ENCODE measurements at places on chromosomes 11 and 22. TPM values are rescaled to one million over a fixed set of nuclear protein-coding genes. Genes with fewer than 3 reads are reported as not detected.
A peak's percentile ranks its signal among the peaks of the same experiment; 100 is the strongest.

LRP4 gene
- total RNA-seq: 0.52 TPM

OR6M1 gene
- not detected for total RNA-seq

APOA4 gene
- not detected for total RNA-seq

PRG3 gene
- total RNA-seq: not detected

TMEM225 gene
- not detected for total RNA-seq

FJX1 gene
- total RNA-seq: 0.77 TPM

HTR3A gene
- not detected for total RNA-seq

GDPD4 gene
- not detected for total RNA-seq

GNB1L gene
- 8.8 TPM for total RNA-seq

DSCAML1 gene
- 0.17 TPM for total RNA-seq

DNA sequence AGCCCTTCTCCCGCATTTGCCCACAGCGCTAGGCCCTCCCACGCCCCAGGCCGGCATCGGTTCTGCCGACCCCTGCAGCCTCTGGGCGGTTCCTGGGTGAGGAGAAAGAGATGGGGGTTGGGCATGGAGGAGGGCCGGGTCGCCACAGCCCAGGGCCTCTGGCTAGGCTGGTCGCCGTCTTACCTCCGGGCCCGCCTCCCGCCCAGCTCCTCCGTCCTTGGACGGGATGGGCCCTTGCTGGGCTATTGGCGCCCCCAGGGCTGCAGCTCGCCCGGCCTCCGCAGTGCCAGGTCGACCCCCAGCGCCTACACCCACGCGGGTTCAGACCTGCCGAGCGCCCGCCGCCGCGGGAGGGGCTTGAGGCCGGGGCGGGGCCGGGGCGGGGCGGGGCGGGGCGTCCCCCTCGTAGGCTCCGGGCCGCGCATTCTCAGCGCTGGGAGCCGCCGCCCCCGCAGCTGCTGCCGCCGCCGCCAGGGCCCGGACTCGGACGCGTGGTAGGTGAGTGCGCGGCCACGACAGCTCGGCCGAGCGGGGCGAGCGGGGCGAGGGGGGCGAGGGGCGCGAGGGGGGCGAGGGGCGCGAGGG, at the start of gene CD151:
CD151 (plus strand) TSS at position 424 of the 585 bp plus-strand sequence. CDS start 3,118 bp downstream, outside the sequence.
- H3K4me3 ChIP-seq: peak within 1 kb of the TSS; percentile 55
- H3K27ac ChIP-seq: no peak within 1 kb of the TSS
- no peaks in the 10 kb centered on the region for H3K36me3 ChIP-seq

DNA sequence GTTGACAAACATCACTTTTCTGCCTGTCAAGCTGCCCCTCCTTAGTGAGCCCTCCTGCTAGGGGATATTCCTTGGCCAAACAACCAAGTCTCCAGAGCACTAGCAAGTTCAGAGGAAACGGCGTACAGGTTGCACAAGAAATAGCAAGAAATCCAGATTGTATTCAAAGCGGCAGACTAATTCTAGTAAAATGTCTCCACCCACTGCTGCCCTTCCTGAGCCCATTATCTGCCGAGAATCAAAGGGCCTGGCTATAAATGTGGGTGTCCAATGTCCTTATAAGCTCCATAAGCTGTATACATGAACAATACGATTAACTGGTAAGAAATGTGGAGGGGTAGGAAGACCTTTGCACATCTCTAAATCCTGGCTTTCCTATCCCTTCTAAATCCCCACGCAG, 44.0 kb upstream of the AKIP1 start:
- H3K4me3 ChIP-seq: no peak overlapping the region
- H3K36me3 ChIP-seq: no peaks in the 10 kb centered on the region
- H3K27ac ChIP-seq: no peak overlapping the region
- no peak for DNase-seq

DNA sequence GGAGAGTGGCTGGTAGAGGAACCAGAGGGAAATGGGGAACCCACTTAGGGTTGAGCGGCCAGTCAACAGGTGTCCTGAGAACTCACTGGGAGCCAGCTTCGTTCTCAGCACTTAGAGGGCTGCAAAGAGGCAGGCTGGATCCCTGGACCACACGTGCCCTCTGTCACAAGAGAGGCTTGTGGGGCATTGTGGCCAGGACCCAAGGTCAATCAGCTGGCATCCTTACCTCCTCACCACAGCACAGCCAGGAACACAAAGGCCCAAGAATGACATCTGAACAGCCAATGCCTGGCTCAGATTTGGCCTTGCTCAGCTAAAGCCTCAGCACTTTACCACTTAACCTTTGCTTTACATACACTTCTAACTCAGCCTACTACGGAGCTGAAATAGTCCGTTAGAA, 7.4 kb downstream of the MAPK8IP1 start:
- H3K27ac ChIP-seq: no peak overlapping the region
- no peak overlapping the region for H3K4me3 ChIP-seq
- peaks cover 22% of the 10 kb centered on the region for H3K27me3 ChIP-seq
- H3K4me1 ChIP-seq: no peaks in the 10 kb centered on the region
- DNase-seq: no peak
- no peaks in the 10 kb centered on the region for H3K36me3 ChIP-seq

- DNase-seq: no peak
- no peak overlapping the region for H3K27ac ChIP-seq
- no peaks in the 10 kb centered on the region for H3K36me3 ChIP-seq
- no peaks in the 10 kb centered on the region for H3K4me1 ChIP-seq
- peaks cover 2% of the 10 kb centered on the region for H3K27me3 ChIP-seq
Observed at GRCh38 chr11:28342716-28343115, 234.5 kb downstream of the METTL15 start.

GRCh38 chr11:119384332-119384731, 2.8 kb upstream of the USP2 start:
- no peak for DNase-seq
- H3K27ac ChIP-seq: no peak overlapping the region
- H3K36me3 ChIP-seq: no peaks in the 10 kb centered on the region
- no peaks in the 10 kb centered on the region for H3K27me3 ChIP-seq
- peaks cover 5% of the 10 kb centered on the region for H3K4me1 ChIP-seq
- H3K4me3 ChIP-seq: no peak overlapping the region

DNA sequence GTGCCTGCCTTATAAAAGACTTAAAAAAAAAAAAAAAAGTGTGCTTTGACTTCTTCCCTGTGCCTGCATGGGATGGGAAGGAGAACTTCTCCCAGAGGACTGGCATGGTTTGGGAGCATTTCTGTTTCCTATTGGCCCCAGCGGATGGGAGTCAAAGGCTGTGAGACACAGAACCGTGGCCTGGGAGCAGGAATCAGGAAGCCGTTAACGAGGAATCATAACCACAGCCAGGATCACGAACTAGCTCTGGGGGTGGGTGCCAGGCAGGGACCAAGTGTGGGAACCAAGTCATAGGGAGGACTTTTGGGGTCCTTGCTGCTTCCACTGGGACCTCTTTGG, 526 bp downstream of the C1QTNF6 start:
- H3K4me1 ChIP-seq: peaks cover 26% of the 10 kb centered on the region
- H3K36me3 ChIP-seq: peaks cover 6% of the 10 kb centered on the region
- H3K27ac ChIP-seq: no peak overlapping the region
- no peaks in the 10 kb centered on the region for H3K27me3 ChIP-seq

GRCh38 chr11:96227244-96227643, 115.8 kb downstream of the MAML2 start:
- H3K4me1 ChIP-seq: peaks cover 83% of the 10 kb centered on the region
- peaks cover 13% of the 10 kb centered on the region for H3K36me3 ChIP-seq
- DNase-seq: no peak
- H3K4me3 ChIP-seq: no peak overlapping the region
- H3K27me3 ChIP-seq: no peaks in the 10 kb centered on the region

- no peak for DNase-seq
- no peaks in the 10 kb centered on the region for H3K36me3 ChIP-seq
- no peaks in the 10 kb centered on the region for H3K27me3 ChIP-seq
- H3K4me1 ChIP-seq: no peaks in the 10 kb centered on the region
- H3K27ac ChIP-seq: no peak overlapping the region
Observed at GRCh38 chr22:30627471-30627870, 8.1 kb upstream of the SLC35E4 start.

- peaks cover 57% of the 10 kb centered on the region for H3K27me3 ChIP-seq
- peak; percentile 43 for DNase-seq
- H3K36me3 ChIP-seq: no peaks in the 10 kb centered on the region
- peak overlapping the region; percentile 65 for H3K4me3 ChIP-seq
- H3K27ac ChIP-seq: no peak overlapping the region
Observed at GRCh38 chr11:66727282-66728037, 1.6 kb downstream of the SPTBN2 start.

GRCh38 chr11:115930291-115930690, 426.1 kb upstream of the CADM1 start:
- no peak overlapping the region for H3K27ac ChIP-seq
- peaks cover 16% of the 10 kb centered on the region for H3K27me3 ChIP-seq
- no peak for DNase-seq
- peaks cover 4% of the 10 kb centered on the region for H3K4me1 ChIP-seq

GRCh38 chr11:112537846-112538330, 277.2 kb upstream of the PLET1 start:
- H3K4me1 ChIP-seq: peaks cover 38% of the 10 kb centered on the region
- no peaks in the 10 kb centered on the region for H3K36me3 ChIP-seq
- DNase-seq: no peak
- peaks cover 11% of the 10 kb centered on the region for H3K27me3 ChIP-seq

- no peak for DNase-seq
- H3K27me3 ChIP-seq: no peaks in the 10 kb centered on the region
- no peak overlapping the region for H3K27ac ChIP-seq
- no peak overlapping the region for H3K4me3 ChIP-seq
- H3K36me3 ChIP-seq: no peaks in the 10 kb centered on the region
Observed at GRCh38 chr11:39690856-39691255, 1768.6 kb downstream of the LRRC4C start.

- no peak overlapping the region for H3K4me3 ChIP-seq
- no peaks in the 10 kb centered on the region for H3K4me1 ChIP-seq
Observed at GRCh38 chr22:20639750-20640149, 132.3 kb downstream of the MED15 start.

DNA sequence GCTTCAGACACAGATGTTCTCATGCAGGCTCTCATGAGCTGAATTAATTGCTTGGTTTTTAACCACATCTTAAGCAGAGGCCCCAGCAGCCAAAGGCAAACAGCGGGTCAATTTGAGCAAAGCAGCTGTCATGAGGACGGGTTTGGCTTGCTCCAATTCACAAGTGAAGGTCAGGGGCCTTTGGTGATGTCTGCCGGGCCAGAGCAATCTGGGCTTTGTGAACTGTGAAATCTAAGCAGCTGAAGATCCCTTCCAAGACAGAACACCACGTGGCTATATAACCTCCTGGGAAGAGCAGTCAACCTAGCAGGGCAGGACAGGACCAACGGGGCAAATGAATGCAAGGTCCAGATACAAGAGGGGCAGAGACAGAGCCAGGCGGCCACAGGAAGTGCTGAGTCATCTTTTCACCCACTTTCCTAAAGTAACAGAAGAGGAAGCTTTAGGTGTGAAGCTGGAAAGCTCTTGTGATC, 187.3 kb upstream of the B3GAT1 start:
- H3K4me3 ChIP-seq: no peak overlapping the region
- H3K27me3 ChIP-seq: peaks cover 7% of the 10 kb centered on the region
- H3K36me3 ChIP-seq: no peaks in the 10 kb centered on the region
- DNase-seq: no peak
- no peaks in the 10 kb centered on the region for H3K4me1 ChIP-seq

GRCh38 chr11:112539741-112540140, 279.1 kb upstream of the PLET1 start:
- H3K36me3 ChIP-seq: no peaks in the 10 kb centered on the region
- no peak overlapping the region for H3K27ac ChIP-seq
- H3K27me3 ChIP-seq: peaks cover 9% of the 10 kb centered on the region
- H3K4me3 ChIP-seq: no peak overlapping the region
- peak; percentile 25 for DNase-seq
- peaks cover 41% of the 10 kb centered on the region for H3K4me1 ChIP-seq

Data from activated naive CD4-positive, alpha-beta T cell treated with anti-CD3 and anti-CD28 coated beads for 36 hours (primary cell).